ENCODE measurements at places on chromosomes 12 and 14. TPM values are rescaled to one million over a fixed set of nuclear protein-coding genes. Genes with fewer than 3 reads are reported as not detected.

- no peak for DNase-seq
Measured at GRCh38 chr14:66514213-66514612, 6.3 kb downstream of the GPHN start.

DNA sequence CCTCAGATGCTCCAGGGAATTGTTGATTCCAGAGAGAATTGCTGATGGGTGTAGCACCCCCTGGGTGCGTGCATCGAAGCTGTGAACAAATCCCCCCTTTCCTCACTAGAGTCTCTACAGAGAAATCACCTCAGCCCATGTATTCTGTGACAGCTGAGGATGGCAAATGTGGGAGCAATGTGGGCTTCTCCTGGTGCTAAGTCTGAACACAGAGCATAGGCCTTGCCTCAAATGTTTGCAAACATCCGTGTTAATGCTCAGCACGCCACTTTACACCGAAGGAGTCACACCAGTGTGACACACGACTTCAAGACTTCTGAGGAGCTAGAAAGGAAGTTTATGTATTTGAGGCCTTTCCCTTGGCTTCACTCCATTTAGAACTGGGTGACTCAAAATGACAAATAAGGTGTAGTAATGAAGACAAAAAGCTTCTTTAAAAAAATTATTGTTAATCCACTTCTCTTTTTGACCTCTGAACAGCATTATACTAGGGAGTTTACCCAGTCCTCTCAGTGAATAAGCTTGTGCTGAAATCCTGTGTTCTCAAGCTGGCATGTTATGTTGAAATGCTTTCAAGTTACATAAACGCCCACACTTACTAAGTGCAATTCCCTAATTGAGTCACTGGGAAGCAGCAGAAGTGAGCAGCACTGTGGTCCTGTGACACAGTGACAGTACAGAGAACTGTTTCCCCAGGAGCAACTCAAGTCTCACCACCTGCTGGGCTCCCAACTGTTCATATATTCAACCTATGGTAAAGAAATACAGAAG lies 92.9 kb downstream of the FAR2 start:
- no peak for DNase-seq

DNA sequence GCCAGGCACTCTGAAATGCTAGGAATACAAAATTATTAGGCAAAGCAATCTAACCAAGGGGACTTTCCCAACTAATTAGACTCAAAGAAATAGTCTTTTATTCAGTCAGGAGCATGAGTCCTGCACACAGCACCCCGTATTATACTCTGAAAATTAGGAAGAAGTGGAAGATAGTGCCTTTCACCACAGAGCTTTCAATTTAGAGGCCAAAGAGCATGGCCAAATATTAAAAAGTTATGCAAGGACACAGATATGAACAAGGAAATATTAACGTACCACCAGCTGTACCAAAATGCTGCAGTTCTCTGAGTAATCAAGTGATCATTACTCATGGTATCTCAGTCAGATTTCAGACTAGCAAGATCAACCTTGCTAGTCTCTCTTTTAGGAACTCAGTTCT lies 22.6 kb upstream of the MDM2 start:
- no peak for DNase-seq

GRCh38 chr12:122423258-122424165 lies 1.0 kb upstream of the CLIP1 start:
- DNase-seq, result no peak

MMP19 gene
- 1.7 TPM for total RNA-seq

OVCH1 gene
- total RNA-seq, result not detected
